Inflammatory macrophage treated with lipopolysaccharide for 1 hour (primary cell): ENCODE measurements at places on chromosomes 12 and 14.

- DNase-seq: no peak
Observed at GRCh38 chr12:92324849-92325500, 179.3 kb upstream of the BTG1 start.

DNA sequence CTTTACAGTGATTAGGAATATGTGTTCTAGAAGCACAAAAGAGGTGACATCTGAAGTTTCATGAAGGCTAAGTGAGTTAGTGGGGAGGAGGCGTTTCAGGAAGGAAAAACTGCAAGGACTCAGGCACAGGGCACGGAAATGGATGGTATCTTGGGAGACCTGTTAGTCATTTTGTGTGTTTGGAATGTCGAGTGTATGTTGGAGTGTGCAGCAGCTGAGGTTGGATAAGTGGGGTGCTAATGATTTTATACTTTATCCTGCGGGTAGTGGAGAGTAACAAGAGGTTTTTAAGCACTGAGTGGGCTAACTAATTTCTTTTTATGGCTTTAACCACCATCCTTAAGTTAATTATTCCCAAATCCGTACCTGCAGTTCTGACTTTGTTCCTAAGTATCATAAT, 571.5 kb upstream of the FBXO33 start:
- no peak for DNase-seq

- no peak for DNase-seq
Observed at GRCh38 chr14:87615822-87616679, 376.9 kb downstream of the GALC start.

GRCh38 chr14:27608377-27608776, 1010.5 kb upstream of the NOVA1 start:
- no peak for DNase-seq

DNA sequence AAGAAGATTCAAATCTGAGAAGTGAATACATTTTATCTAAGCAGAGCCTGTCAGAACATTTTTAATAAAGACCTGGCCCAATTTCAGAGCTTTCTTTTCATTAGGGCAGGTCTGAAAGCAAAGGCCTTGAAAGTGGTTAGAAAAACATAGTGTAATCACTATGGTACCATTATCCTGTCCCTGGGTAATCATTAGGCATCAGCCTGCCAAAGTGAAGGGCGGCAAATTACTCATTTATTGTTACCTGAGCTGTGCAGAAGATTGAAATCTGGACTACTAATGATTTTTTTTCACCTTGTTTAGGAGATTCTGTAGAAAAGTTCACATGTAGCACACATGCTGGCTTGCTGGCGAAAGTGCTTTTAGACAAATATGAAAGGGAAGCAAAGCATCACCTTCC, 92.6 kb upstream of the PRKD1 start:
- DNase-seq: no peak

DNA sequence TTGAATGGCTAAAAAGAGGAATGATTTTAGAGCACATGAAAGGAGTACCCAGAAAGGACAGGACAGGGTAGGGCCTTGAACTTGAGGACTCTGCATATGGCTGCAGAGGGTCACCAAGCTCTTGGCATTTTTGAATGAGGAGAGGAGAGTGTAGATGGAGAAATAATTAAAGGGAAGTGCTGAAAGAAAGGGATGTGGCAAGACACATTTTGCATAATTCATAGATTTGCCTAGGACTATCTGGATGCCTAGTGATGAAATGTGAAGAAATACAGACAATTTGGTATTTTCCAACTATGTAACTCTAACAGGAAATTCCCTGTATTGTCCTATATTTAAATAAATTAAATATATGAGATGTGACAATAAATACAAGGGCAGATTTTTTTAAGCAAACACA, 27.5 kb upstream of the MDM1 start:
- peak; percentile 96 for DNase-seq

- DNase-seq: no peak
Observed at GRCh38 chr12:102824218-102824835, 92.7 kb downstream of the PAH start.

DNA sequence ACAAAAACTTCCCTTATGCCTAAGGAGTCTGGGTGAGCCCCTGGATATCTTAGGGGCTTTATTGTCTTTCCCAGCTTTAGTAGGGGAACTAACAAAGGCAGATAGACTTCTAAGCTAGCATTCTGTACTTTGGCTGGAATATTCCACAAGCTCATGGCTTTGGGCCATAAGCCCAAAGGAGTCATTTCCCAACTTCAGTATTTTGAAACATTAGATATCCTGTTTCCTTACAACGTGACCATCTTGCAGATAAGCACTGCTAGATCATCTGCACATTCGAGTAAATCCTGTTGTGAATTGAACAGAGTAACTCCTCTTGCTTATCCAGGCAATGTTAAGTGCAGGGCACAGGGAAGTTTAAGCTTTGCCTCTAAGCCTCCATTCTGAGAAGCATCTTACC, 70.6 kb upstream of the ACTN1 start:
- peak; percentile 56 for DNase-seq

DNA sequence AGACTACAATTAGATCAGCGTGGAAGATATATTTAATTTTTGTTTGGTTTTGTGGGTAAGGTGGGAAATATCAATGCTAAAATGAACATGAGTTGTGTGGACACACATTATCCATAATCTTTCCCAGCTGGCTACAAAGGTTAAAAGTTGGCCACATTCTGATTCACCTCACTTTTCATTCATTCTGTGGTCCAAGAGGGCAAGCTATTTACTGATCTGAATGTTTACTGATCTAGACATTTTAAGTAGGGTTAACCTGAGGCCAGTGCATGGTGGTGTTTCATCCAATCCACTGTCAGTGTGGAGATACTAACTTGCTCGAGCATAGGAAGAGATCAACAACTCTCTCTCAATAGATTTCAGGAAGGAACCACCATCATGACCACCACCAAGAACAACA, 71.6 kb downstream of the DCAF5 start:
- no peak for DNase-seq

GRCh38 chr12:95641299-95641952, 90.2 kb upstream of the USP44 start:
- no peak for DNase-seq

DNA sequence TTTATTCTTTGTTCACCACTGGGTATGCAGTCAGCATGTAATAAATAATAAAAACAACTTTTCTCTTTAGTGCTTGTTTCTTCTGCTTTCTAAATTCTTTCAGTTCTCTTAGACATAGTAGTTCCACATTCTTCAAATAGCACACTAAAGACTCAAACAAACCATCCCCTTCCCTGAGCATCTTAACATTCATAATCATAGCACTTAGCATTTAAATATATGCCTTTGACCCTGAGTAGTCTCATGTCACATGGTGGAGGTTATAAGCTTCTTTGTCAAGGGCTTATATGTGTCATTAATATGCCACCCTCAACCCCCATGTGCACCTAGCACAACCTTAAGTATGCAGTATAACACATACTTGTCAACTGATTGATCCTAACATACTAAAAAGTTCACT, 212.7 kb downstream of the PHLDA1 start:
- no peak for DNase-seq
